ENCODE measurements at places on chromosomes 6 and 20. TPM values are rescaled to one million over a fixed set of nuclear protein-coding genes. Genes with fewer than 3 reads are reported as not detected.

DNA sequence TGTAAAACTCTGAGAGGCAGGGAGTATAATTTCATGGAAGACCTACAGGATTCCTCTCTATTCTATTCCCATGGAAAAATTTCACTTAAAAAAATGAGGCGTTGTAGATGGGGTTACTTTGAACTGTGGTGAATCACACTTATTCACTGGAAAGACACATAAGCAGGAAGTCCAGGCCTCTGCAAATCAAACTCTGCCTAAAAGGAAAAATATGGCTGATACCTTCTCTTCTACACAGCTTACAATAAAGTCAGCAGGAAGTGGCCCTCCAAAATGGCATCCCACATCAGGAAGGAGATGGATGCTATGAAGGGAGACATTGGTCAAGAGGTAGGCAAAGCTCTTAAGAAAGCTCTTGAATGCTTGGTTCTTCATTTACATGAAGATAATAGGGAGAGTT, 115.9 kb downstream of the FYN start:
- H3K4me1 ChIP-seq = no peaks in the 10 kb centered on the region
- H3K36me3 ChIP-seq = no peaks in the 10 kb centered on the region
- H3K4me3 ChIP-seq = no peak overlapping the region
- no peak for DNase-seq
- no peaks in the 10 kb centered on the region for H3K27me3 ChIP-seq
- H3K27ac ChIP-seq = no peak overlapping the region

GRCh38 chr20:39645131-39645530, 683.0 kb downstream of the DHX35 start:
- no peak overlapping the region for H3K27ac ChIP-seq
- H3K4me3 ChIP-seq = no peak overlapping the region
- no peak for DNase-seq
- H3K4me1 ChIP-seq = no peaks in the 10 kb centered on the region

DNA sequence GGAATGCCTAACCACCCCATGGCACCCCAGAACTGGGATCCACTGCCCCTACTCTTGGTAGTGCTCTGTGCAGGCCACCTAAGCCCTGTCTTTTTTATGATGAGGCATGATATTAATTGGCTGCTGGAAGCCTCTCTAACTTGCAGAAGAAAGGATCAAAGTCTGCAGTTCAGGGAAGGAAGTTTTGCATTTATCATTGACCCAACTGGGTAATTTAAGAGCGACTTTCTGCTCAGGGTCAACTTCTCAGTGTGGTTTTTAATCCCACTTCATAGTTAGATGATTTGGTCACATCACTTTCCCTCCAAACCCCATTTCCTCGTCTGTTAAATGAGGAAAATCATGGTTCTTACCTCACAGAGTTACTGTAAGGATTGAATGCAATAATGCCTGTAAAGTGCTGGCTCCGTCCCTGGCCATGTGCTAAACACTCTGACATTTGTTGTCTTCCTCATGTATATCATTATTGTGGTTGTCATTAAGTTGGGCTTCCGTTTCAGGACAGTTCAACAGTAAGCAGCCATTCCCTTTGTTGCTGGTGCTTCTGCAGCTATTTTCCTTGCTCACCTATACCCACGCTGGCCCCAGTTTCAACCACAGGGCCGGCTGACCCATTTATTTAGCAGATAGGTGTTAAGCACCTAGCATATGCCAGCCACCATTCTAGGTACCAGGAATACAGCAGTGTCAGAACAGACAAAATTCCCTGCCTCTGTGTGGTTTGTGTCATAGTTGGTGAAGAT, 14.2 kb downstream of the E2F3 start:
- no peak for DNase-seq
- H3K4me1 ChIP-seq = no peaks in the 10 kb centered on the region
- no peak overlapping the region for H3K27ac ChIP-seq
- no peaks in the 10 kb centered on the region for H3K27me3 ChIP-seq

DNA sequence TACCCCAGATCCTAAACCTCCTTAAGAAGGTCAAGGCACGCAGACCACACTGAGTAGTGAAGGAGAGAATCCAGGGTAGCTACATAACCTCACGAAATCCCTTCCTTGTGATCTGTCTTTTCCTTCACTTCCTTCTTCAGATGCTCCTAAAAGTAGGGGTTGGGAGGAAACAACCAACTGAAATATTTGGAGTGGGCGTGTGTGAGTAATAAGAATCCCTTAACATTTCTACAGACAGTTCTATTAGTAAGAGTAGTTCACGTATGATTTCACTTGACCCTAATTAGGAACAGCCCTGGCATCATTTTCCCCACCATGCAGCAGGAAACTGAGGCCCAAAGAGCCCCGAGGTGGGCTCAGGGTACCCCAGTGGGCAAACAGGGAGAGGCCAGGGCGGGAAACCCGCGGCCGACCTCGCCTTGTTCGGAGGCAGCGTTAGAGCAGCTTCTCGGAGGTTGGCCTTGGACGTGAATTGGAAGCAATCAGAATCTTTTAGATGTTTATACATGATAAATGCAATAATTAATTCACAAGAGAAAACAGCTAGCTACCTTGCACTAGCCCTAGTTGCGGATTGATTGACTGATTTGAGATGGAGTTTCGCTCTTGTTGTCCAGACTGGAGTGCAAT, 859 bp upstream of the RAE1 start:
- peaks cover 2% of the 10 kb centered on the region for H3K36me3 ChIP-seq
- H3K4me1 ChIP-seq = no peaks in the 10 kb centered on the region
- peak; percentile 75 for DNase-seq

- no peaks in the 10 kb centered on the region for H3K36me3 ChIP-seq
- H3K27ac ChIP-seq = no peak overlapping the region
- H3K4me3 ChIP-seq = no peak overlapping the region
- no peaks in the 10 kb centered on the region for H3K4me1 ChIP-seq
- H3K27me3 ChIP-seq = no peaks in the 10 kb centered on the region
- DNase-seq = no peak
Observed at GRCh38 chr6:133309579-133309978, 68.4 kb downstream of the EYA4 start.

DNA sequence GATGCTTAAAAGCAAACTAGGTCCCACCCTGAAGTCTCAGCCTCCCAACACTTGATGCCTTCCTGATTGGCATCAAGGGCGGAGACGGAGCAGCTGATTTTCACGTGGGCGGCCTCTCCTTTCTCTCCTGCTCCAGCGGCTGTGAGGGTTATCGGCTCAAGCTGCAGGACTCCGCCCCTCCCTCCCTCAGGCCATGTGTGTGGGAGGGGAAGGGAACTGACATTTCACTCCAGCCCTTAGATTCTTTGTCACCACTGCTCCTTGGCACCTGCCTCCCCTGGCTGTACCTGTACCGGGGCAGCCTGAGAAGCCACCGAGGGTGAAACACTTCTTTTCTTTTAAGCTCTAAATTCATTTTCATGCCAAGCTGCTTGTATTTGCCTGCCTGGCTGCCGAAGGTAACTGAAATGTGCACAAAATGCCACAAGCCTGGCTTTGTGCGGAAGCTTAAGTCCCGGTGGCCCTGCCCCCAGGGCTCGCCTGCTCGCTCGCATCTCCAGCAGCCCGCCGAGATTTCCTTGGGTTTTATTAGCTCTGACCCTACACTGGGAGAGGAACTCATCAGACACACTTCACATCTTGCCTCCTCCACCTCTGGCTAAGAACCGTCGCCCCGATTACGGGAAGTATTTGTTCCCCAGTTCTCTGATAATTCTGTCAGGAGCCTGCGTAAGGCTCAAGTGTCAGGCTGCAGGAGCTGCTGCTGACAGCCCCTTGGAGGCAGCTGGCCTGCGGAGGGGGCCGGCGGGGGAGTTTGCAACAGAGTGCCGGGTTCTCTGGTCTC, 9.6 kb upstream of the CPNE5 start:
- H3K4me1 ChIP-seq = no peaks in the 10 kb centered on the region
- DNase-seq = no peak
- H3K27me3 ChIP-seq = no peaks in the 10 kb centered on the region
- no peak overlapping the region for H3K4me3 ChIP-seq
- H3K27ac ChIP-seq = no peak overlapping the region
- H3K36me3 ChIP-seq = no peaks in the 10 kb centered on the region

DNA sequence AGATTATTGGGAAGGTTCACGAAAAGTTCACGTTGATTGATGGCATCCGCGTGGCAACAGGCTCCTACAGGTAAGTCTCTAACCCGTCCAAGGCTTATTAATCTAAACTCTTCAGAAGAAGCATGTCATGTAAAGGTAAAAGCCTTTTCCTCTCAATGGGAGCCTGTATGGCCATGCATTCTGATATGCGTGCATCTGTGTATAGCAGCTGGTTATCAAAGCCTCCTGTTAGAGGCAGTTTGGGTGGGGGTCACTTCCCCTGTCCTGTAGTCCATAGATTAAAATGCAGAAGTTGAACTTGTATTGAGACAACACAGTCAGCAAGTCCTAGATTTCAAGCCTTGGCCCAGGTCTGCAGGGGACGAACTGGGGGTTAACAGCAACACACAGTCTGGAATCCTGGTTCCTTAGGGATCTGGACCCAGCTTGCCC, 14.2 kb upstream of the DHX35 start:
- no peak overlapping the region for H3K4me3 ChIP-seq
- DNase-seq = no peak
- no peaks in the 10 kb centered on the region for H3K36me3 ChIP-seq
- H3K27ac ChIP-seq = no peak overlapping the region
- no peaks in the 10 kb centered on the region for H3K27me3 ChIP-seq
- H3K4me1 ChIP-seq = no peaks in the 10 kb centered on the region

DNA sequence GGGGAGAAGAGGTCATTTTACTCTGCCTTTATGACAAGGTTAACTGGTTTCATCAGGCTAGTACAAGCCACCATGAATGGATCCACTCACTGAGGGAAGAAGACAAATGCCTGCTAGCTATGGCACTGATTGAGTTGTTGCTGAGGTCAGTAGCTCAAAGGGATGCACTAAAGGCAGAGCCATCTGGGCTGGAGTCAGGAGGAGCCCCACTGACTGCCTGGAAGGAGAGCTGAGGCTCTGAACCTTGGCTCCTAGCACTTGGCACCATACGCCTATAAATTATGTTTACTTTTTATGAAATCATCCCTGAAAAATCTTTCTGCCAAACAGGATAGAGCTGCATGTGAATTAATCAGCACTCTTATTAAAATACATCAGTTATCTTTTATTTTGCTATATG, 104.6 kb downstream of the DTD1 start:
- no peaks in the 10 kb centered on the region for H3K27me3 ChIP-seq
- no peaks in the 10 kb centered on the region for H3K36me3 ChIP-seq
- H3K4me3 ChIP-seq = no peak overlapping the region
- no peak overlapping the region for H3K27ac ChIP-seq
- H3K4me1 ChIP-seq = peaks cover 3% of the 10 kb centered on the region
- DNase-seq = no peak

- H3K27me3 ChIP-seq = no peaks in the 10 kb centered on the region
- H3K4me1 ChIP-seq = peaks cover 3% of the 10 kb centered on the region
- no peaks in the 10 kb centered on the region for H3K36me3 ChIP-seq
- peak overlapping the region; percentile 87 for H3K27ac ChIP-seq
- H3K4me3 ChIP-seq = no peak overlapping the region
Observed at GRCh38 chr6:159716247-159717096, 10.8 kb upstream of the WTAP start.

DNA sequence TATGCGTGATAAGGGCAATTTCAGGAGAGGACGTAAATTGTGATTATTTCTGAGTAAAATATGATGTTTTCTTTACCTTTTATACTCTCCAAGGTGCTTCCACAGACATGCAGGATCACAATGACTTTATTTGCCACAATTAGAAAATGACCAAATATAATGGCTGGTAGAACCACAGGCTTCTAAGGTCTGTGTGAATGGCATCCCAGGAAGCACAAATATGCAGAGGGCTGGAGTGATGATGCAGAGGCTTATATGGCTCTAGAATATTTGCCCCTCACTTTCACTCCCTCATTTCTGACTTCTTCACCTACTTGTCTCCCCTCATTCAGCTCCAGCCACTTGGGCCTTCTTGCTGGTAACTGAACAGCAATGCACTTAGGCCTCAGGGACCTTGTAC, 502.1 kb upstream of the MAP3K7 start:
- no peak overlapping the region for H3K4me3 ChIP-seq
- no peaks in the 10 kb centered on the region for H3K4me1 ChIP-seq
- H3K36me3 ChIP-seq = no peaks in the 10 kb centered on the region
- H3K27ac ChIP-seq = no peak overlapping the region

GRCh38 chr20:59145247-59145923, 18.2 kb upstream of the ZNF831 start:
- no peaks in the 10 kb centered on the region for H3K27me3 ChIP-seq
- H3K4me1 ChIP-seq = peaks cover 3% of the 10 kb centered on the region
- H3K4me3 ChIP-seq = no peak overlapping the region
- H3K27ac ChIP-seq = no peak overlapping the region
- DNase-seq = no peak
- H3K36me3 ChIP-seq = no peaks in the 10 kb centered on the region

GRCh38 chr6:55696041-55696440, 117.0 kb upstream of the HMGCLL1 start:
- DNase-seq = no peak
- H3K27me3 ChIP-seq = no peaks in the 10 kb centered on the region
- no peak overlapping the region for H3K4me3 ChIP-seq

DNA sequence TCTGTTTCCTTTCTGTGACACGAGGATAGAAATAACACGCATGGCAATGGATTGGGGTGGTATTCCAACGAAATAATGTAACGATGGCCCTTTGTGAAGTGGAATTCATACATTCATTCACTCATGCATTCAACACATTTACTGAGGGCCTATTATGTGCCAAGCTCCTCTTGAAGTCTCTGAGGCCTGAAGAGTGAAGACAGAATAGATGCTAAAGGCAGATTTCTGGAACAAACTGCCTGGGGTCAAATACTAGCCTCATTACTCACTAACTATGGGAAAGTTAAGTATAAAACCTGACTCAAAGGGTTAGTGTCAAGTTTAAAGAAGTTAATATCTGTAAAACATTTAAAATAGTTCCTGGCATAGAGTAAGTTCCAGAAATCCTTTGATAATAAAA, 279.6 kb upstream of the SULF2 start:
- H3K4me1 ChIP-seq = no peaks in the 10 kb centered on the region
- H3K27me3 ChIP-seq = no peaks in the 10 kb centered on the region
- no peak overlapping the region for H3K4me3 ChIP-seq
- H3K36me3 ChIP-seq = no peaks in the 10 kb centered on the region
- H3K27ac ChIP-seq = no peak overlapping the region
- no peak for DNase-seq

DNA sequence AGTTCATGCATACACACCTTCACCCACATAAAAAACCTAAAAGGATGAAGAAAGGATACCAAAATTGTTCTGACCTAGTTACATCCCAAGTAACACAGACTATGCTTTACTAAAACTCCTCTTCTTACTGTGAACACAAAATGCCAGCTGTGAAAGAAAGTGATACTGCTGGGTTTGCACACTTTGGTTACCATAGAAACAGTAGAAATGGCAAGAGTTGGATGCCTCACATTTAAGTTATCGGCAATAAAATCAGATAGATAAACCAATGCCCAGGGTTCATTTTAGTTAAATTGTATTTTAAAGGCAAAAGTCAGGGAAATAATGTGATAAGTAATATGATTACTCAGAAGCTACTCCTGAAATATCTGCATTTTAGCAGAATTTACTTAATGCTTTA, 161.9 kb downstream of the CDK19 start:
- no peaks in the 10 kb centered on the region for H3K27me3 ChIP-seq
- no peak overlapping the region for H3K27ac ChIP-seq
- no peak overlapping the region for H3K4me3 ChIP-seq
- no peaks in the 10 kb centered on the region for H3K4me1 ChIP-seq

RAET1G gene
- total RNA-seq = 0.99 TPM

MDFI gene
- total RNA-seq = 22.3 TPM

SRMS gene
- not detected for total RNA-seq

COL11A2 gene
- 1.6 TPM for total RNA-seq

CRYBG1 gene
- total RNA-seq = 6.2 TPM

SIM1 gene
- 0.10 TPM for total RNA-seq

Data from aorta (tissue), 5 donors.